Uterus (tissue), 4 donors: ENCODE measurements at places on chromosomes 5 and 9.

DNA sequence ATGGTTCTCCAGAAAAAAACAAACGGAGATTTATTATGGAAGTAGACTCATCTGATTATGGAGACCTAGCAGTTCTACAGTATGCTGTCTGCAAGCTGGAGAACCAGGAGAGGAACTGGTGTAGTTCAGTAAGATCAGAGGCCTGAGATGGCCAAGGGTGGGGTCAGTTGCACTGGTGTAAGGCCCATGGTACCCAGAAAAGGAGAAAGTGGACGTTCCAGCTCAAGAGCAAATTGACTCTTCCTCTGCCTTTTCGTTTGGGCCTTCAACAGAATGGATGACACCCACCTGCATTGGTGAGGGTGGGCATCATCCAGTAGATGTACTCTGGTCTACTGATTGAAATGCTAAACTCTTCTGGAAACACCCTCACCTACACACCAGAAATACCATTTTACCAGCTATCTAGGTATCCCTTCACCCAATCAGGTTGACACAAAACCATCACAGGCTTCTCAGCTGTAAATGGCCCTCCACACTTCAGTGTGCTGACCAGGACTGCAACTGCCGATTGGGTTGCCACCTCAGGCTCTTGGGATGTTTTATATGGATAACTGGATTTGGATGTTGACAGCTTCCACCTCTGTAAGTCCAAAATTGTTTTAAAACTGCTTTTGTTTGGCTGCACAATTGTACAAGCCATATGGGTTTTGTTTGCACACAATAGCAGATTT is 51.2 kb downstream of the RAD23B start:
- no peak for DNase-seq

- DNase-seq, result no peak
Observed at GRCh38 chr5:173745123-173745522, 128.7 kb upstream of the BOD1 start.

DNA sequence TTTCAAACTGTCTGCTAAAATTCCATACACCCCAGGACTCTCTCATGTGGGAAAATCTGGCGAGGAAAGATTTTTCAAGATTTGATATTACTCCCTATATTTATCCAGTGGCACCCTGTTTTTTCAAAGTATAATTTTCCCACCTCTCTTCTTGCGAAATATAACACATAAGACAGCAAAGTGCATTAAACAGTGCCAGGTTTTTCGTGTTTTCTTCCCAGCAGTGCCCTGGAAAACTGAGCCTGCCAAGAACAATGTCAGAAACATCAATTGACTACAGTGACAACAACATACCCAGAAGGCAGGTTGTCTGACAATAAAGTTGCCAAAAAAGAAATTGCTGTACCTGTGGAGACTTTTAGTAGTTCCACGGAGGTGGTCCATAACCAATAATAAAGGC is 545.0 kb upstream of the ZNF608 start:
- DNase-seq, result no peak

DNA sequence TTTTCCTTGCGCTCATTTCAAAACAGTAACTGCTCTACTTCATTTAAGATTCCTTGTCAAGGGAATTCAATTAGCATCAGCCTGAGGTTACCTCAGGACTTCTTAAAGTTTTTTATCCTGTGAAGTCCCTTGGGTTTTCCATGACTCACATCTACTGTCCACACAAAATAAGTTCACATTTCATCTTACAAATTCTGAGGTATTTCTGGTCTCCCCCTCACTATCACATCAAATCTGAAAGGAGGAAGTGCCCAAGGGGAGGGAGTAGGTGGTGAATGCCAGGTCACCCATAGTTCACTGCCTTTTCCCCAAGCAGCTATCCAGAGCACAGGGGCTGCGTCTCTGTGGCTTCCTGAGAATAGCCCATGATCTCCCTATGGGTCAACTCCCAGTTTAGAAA is 227.1 kb upstream of the NREP start:
- no peak for DNase-seq

GRCh38 chr5:93704996-93705395 is 36.4 kb downstream of the POU5F2 start:
- DNase-seq, result no peak
